ENCODE measurements at places on chromosomes 3 and 15.
A peak's percentile ranks its signal among the peaks of the same experiment; 100 is the strongest.

DNA sequence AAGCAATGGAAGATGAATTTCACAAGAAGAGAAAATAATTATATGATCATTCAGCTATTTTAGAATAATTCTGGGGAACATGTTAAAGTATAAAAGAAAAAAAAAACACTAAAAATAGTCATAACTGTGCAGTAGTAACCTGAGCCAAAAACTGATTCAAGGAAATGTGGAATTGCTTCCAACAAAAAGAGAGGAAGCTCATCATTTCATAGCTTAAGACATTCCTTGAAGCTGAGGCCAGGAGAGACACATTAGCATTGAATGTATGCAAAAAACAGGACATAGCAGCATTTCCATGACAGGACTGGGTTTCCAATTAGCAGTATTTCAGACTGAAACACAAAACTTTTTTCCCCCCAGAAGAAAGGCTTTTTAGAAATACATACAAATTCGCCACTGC, 27.7 kb upstream of the LRRN1 start:
- DNase-seq: no peak

DNA sequence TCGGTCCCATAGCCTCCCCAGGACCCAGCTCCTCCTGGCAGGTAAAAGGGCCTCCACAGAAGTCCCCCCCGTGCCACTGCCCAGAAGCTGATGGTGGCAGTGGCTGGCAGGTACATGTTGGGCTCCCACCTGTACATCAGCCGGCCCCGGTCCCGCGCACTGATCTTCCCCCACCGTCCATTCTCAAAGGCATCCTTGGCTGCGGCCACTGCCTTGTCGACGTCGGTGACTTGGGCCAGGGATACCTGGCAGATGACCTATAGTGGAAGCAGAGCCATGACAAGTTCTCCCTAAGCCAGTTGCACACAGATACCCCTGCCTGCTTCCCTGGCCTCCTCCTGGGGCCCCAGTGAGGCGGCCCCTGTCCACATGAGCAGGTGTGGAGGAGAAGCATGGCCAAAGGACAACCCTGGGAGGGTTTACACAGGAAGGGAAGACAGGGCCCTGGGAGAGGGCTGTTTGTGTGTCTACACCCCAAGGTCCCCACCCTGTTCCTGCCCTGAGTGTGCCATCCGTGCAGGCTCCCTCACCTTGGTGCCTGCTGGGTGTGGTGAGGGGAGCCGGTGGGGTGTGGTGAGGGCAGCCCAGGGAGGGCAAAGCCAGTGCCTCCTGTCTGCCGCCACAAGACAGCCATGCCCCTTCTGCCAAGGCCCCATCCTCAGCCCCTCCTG, 44.8 kb downstream of the ALDH1L1 start:
- DNase-seq: no peak

GRCh38 chr15:100572362-100572983, 29.5 kb downstream of the LINS1 start:
- no peak for DNase-seq

DNA sequence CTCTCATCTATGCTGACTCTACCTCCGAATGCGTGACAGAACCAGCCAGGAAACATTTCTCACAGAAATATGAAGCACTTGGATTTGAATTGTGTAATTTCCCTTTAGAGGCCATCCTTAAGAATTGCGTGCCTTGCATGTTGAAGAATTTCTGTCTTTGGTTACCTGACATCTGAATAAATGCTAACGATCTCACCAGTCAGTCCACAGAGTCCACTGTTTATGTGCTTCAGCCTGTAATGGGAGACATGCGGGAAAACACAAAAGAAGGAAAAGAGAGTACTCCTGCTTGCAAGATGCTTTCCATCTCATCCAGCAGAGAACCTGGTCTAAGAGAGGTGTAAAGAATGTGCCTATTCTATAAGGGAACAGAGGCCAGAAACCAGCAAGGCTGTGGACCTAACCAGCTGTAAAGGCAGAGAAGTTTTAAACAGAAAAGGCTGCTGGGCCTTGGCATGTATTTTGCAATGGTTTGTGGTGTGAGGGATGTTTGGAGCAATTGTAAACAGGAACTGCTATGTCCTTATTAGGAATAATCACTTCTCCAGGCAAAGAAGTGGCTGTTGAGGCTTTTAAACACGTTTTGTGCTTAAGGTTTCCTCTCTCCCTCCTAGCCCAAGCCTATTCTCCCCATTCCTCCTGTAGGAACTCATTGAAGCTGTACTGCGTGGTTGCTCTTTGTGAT, 36.4 kb upstream of the BOC start:
- no peak for DNase-seq

GRCh38 chr15:89136818-89137772, 48.8 kb downstream of the ABHD2 start:
- no peak for DNase-seq

DNA sequence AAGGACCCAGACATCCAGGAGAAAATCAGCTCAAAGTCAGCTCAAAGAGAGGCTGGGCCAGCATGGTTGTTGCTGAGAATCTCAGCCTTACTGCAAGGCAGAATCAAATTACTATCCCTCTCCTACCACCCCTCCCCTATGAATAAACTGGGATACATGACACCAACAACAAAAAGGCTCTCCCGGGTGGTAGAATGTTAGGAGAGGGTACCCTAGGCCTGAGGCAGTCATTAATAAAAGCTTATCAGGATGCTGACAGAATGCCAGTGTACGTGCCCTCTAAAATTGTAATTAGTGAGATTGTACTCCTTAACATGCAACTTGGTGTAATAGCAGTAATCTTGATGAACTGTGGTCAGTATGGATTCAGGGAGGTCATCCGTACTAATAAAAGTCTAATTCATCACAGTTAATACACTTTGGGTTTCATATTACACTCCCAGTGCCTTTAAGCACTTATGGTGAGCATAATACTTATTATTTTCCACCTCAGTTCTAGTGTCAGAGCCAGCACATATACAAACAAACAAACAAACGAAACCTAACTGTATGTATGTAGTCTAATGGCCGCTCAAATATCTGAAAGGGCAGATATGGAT, 76.5 kb downstream of the B3GALNT1 start:
- DNase-seq: no peak

DNA sequence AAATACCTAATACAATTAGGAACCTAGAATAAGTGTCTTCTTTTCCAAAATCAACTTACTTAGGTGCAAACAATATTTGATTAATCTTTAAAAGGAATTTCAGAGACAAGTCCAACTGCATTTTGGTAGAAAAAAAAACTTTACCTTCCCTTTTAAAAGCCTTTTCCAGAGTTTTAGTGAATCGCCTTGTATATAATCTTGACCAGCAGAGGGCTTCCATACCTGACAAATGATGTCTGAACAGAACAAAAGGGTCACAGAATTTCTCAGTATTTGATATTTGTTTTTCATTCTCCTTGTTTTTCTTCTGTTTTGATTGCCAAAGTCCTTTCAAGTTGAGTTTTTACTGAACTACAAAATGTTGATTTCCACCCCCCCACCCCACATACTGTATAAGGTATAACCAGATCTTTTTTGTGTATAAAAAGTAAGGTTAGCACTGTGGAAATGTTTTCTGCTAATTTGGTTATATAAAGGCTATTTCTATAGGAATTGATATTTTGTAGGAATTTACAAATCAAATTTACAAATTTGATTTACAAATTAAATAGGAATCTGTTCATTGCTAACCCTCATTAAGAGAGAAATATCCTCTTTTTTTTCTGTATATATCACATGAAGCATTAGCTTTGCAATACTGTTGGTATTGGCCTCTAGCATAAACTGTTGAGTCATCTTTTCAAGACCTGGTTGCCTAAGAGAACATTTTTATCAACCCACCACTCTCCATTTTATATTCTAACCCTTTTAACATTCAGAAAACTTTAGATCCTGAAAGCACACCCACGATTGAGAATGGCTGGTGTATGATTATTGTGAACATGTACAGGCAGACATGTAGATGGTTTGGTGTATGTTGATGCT, 464.1 kb upstream of the RARB start:
- DNase-seq: no peak

DNA sequence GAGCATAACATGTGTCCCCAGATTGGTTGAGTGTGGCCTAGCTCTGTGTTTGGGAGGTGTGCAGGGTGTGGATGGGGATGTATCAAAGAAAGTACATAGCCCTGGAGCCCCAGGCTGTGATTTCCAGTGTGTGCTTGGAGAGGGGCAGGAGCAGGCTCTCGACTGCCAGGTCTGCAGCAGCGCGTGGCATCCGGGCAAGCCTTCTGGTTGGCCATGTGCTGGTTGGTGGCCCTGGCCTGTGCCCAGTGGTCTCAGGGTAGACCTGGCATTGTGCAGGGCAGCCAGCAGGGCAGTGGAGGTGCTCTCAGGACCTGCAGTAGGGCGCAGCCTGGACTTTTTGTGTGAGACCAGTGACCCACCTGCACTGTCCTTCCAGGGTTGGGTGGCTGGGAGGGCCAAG, 231.5 kb downstream of the UBE3A start:
- DNase-seq: no peak

DNA sequence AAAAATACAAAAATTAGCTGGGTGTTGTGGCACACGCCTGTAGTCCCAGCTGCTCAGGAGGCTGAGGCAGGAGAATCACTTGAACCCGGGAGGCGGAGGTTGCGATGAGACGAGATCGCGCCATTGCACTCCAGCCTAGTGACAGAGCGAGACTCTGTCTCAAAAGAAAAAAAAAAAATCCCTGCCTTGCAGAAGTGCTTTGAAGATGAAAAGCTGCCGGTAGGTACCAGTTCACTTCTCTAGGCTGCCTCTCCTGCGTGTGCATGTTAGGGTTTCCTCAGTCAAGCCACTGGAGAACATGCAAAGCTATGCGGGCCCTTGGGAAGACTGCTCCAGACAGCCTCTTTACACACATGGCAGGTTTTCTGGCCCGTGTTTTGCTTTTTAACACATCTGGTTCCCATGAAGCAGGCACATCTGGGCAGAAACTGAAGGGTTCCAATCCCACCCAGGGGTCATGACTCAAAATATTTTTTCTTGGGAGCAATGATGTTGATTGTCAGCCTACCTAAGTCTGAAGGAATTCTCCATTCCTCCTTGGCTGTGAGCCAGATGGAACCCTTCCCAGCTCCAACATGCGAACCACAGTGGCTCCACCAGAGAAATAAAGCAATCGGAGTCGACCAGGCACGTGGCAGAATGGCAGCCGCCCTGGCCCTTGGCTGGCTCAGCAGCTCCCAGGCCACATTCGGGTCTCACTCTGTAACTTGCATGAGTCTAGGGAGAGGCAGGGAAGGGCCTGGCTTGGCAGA, 29.6 kb downstream of the MGLL start:
- DNase-seq: peak; percentile 27

GRCh38 chr15:61857169-61857829, 202.9 kb downstream of the VPS13C start:
- DNase-seq: no peak

DNA sequence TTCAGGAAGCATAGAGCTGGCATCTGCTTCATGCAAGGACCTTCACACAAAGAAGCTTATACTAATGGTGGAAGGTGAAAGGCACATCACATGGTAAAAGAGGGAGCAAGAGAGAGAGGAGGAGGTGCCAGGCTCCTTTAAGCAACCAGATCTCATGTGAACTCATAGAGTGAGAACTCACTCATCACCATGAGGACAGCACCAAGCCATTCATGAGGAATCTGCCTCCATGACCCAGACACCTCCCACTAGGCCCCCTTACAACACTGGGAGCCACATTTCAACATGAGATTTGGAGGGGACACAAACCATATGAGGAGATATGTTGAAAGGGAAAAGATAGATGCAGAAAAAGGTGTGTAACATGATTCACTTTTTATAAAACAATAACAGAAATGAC, 48.4 kb upstream of the TLE3 start:
- no peak for DNase-seq

GRCh38 chr15:64731012-64731804, 44.2 kb downstream of the RBPMS2 start:
- no peak for DNase-seq

- no peak for DNase-seq
These were observed 279.7 kb downstream of the MECOM start for GRCh38 chr3:169383770-169384169.

DNA sequence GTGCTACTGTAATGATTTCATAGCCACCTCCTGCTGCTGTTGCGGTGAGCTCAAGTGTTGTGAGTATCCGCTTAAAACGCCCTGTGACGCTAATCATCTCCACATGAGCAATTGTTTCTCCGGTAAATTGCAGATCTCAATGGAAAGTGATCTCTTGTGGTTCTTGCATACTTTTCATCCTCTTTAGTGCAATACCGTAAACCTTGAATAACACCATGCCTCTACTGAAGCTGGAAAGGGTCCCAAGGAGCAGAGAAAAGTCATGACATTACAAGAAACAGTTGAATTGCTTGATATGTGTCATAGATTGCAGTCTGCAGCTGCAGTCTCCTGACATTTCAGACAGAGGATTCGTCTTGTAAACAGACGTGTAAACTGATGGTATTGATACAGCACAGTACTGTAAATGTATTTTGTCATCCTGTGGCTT, 6.0 kb upstream of the CEMIP start:
- DNase-seq: no peak

GRCh38 chr3:157865352-157866000, 240.7 kb downstream of the SHOX2 start:
- DNase-seq: no peak

GRCh38 chr3:44568561-44568960, 13.6 kb downstream of the ZKSCAN7 start:
- no peak for DNase-seq

DNA sequence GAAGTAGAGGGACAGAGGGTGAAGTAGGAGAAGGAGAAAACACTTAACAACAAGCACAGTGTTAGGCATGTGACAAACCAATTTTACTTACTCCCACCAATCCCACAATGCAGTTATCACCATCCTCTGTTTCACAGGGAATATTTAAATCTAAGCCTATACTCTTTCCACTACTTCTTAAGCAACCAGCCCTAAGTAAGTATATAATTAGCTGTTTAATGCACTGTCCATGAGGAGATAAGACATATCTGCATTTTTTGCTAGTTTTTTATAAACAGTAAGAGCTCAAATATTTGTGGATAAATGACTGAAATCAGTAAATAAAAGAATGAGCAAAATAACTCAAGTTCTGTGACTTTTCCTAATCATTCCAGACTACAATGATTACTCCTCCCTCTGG, 62.7 kb downstream of the GSK3B start:
- no peak for DNase-seq

GRCh38 chr15:74809956-74810355, 2.7 kb upstream of the LMAN1L start:
- no peak for DNase-seq

DNA sequence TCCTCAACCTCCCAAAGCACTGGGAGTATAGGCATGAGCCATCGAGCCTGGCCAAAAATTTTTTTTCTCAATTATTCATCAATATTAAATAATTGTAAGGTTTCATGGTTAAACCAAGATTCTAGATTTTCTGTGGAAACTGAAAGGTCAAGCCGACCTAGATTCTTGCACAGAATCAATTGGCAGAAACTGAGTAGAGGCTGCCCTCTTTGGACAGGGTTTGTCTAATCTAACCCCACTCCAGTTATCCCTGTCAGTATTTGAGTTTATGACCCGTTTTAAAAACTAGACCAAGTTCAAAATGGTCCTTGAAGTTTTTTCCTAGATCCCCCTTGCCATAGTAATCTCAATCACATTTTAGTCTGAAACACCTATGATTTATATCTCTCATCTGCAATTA, 8.6 kb upstream of the ADAM10 start:
- DNase-seq: no peak

- no peak for DNase-seq
These were observed 8.4 kb downstream of the MORC1 start for GRCh38 chr3:109109574-109109973.

Data from DMS 273 treated with DMSO at 0.1 percent for 48 hours (cell line).